Osteoblast (primary cell): ENCODE measurements at places on chromosomes 16 and 17. TPM values are rescaled to one million over a fixed set of nuclear protein-coding genes. Genes with fewer than 3 reads are reported as not detected.

GRCh38 chr17:45334231-45334630 lies 17.4 kb upstream of the MAP3K14 start:
- no peak for DNase-seq

- DNase-seq, result no peak
These were observed 447.6 kb upstream of the CA10 start for GRCh38 chr17:52606098-52606497.

GRCh38 chr17:29216856-29217255 lies 29.8 kb upstream of the CRYBA1 start:
- no peak for DNase-seq

- no peak for DNase-seq
These were observed 21.2 kb downstream of the CLEC16A start for GRCh38 chr16:10965440-10966061.

GRCh38 chr17:60328679-60329078 lies 63.3 kb downstream of the USP32 start:
- DNase-seq, result no peak

- no peak for DNase-seq
These were observed 68.9 kb downstream of the NACA2 start for GRCh38 chr17:61522088-61522487.

DNA sequence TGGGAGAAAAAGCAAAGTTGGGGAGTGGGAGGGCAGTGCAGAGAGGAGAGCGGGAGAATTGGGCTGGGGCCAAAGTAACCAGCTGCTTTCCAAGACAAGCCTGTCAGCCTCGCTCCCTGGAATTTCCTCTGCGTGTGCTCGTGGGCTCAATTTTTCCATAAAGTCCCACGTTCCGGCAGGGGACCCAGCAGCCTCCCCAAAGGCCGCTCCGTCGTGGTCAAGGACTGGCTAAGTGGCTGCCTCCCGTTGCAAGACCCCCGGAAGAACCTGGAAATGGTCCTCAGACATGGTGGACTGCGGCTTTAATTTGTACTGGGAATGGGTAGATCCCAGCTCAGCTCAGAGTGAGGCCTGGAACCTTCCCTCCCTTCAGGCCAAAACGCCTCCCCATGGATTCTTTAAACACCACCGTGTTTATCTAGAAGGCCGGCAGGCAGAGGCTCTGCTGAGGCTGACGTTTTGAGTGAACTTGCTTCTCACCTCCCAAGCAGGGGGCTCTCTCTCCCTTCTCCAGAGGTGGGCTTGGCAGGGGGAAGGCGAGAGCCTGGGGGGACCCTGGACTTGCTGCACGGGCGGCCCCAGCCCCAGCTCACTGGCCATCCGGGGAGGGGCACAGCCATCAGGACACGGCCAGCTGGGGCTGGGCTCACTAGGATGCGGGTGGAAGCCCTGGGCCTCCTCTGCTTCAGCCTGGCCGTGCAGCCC lies 190.0 kb downstream of the C16orf95 start:
- DNase-seq, result peak; percentile 92

KRTAP9-4 gene
- not detected in 2 replicates for total RNA-seq

TP53TG3C gene
- not detected in 2 replicates for total RNA-seq
